NCI-H1092 treated with DMSO at 0.1 percent for 48 hours (cell line): ENCODE measurements at places on chromosomes 1 and 21.

DNA sequence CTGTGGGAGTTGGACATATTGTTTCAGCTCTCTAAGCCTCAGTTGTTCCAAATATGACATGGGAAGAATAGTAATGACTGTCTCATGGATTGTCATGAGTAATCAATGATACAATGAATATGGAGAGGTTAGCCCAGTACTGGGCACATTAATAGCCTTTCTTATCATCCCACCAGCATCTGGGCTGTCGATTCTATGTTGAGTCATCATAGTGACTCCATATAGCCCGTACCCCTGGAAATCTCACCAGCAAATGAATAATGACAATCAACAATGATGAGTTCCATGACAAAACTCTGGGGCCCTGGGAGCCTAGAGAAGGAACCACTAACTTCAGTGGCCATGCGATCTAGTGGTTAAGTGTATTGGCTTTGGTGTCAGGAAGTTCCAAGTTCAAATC, 39.7 kb upstream of the GJB5 start:
- DNase-seq, result no peak

- DNase-seq, result no peak
Measured at GRCh38 chr1:241749041-241749944, 97.2 kb downstream of the WDR64 start.

DNA sequence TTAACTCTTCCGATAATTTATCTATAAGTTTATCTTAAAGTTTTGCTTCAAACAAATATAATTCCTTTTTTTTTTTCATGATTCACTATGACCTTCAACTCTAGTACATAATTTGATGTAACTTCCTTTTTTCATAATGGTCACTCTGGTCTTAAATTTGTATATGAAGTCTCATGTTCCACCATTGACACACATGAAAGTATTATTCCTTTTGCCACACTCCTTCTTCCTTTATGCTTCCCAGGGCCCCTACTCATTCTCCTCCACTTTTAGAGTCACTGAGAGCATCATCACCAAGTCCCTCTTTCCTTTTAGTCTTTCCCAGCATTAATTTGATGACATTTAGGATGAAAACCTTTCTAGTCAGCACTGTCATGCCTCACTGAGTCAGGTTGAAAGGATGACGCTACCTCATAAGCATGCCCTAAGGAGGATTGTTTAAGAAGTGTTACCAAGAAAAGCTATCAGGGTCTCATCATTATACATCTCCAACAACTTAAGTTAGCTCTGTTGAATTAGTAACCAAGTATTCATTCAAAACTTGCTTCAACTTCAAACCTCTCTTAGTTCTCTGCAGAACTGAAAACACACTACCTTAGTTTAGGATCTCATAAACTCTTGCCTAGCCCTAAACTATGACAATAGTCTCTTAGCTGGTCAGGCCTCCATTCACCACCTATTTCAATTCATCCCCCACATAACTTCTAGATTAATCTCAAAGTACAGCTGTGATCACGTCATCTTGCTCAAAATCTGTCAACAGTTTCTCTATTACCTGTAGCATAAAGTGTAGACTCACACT, 14.5 kb downstream of the AUNIP start:
- no peak for DNase-seq

- no peak for DNase-seq
Measured at GRCh38 chr1:223140611-223141405, 2.2 kb downstream of the TLR5 start.

GRCh38 chr1:167645140-167645541, 15.1 kb downstream of the RCSD1 start:
- DNase-seq, result no peak

- DNase-seq, result no peak
Measured at GRCh38 chr1:190102757-190103326, 374.8 kb downstream of the BRINP3 start.

DNA sequence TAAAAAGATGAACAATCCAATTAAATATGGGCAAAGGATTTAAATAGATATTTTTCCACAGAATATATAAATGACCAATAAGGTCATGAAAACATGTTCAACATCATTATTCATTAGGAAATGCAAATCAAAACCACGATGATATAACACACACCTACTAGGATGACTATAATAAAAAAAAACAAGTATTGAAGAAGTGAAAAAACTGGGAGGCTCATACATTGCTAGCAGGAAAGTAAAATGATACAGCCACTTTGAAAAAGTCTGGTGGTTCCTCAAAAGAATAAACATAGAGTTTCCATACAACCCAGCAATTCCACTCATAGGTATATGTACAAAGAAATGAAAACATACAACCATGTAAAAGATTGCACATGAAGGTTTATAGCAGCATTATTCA, 75.7 kb upstream of the RAB4A start:
- DNase-seq, result no peak

- DNase-seq, result no peak
Measured at GRCh38 chr1:21313203-21313885, 23.1 kb upstream of the ECE1 start.

GRCh38 chr1:49356594-49356993, 579.9 kb upstream of the BEND5 start:
- DNase-seq, result no peak

- DNase-seq, result no peak
Measured at GRCh38 chr1:218456444-218456843, 111.3 kb downstream of the TGFB2 start.
